ENCODE measurements at places on chromosomes 16 and 17.
A peak's percentile ranks its signal among the peaks of the same experiment; 100 is the strongest.

DNA sequence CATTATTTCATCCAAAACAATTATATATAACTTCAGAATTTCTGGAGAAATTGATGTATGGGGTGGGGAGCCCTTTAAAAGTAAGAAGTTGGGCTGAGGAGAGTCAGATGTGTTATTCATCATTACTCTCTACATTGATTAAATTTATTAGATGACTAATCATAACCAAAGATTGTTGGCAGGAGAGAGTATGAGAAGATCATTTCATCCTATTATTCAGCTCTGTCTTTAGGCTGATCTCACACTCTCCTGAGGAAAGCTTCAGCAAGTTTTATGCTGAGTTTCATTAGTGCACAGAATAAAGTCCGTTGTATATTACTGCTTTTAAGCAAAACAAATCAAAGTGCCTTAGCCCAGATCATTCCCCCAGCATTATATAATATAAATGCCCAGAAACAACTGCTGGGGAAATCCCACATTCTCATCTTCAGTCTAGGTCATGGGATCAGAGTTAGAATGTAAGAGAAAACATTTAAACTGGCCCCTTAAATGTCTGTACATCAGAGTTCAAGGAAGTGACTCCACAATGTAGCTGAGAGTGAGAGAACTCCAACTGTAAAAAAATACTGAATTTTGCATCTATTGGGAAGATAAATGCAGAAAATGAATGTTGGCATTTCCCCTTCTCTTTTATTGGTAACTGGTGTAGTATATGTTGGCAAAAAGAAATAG, 130.1 kb upstream of the HLF start:
- DNase-seq = no peak

DNA sequence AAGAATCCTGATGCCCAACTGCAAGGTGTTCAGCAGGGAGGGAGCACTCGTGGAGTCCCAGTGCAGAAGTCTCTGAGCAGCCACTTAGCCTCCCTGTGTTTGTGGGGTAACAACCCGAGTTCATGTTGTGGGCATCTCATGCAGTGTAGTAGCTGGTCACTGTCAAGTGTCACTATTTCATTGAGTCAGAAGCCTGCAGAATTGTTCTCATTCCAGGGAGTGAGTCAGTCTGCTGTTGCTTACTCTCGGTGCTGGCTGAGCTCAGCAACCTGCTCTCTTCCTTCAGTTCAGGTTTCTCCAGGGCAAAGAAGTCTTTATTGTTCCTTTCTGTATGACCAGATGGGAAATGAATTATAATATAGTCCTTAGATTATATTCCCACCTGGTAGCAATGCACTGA, 24.1 kb downstream of the HMOX2 start:
- no peak for DNase-seq

DNA sequence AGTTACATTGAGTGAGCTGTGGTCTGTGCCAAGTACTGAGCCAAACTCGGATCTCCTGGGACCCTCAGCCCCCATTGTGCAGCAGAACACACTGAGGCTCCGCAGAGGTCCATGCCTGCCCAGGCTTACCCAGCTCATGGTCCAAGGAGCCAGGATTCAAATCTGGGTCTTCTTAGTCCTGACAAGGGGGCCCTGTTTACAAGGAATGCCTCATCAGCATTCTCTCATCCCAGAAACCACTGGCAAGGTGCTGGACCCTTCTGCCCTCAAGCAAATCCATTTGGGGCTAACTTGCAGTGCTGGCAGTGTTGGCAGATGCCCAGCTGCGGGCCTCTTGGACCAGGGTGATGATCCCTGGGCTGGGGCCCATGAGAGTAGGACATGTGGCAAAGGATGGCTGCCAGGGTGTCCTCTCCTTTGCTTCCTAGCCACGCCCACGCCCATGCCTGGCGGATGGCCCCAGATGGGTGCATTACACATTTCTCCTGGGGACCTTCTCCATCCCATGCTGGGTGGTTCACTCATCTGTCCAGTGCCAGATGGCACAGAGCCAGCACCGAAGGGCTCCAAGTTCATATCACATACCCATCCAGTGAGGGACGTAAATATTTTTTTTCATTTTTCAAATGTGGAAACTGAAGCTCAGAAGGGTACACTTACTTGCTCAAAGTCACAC, 117.7 kb downstream of the CMIP start:
- DNase-seq = no peak

DNA sequence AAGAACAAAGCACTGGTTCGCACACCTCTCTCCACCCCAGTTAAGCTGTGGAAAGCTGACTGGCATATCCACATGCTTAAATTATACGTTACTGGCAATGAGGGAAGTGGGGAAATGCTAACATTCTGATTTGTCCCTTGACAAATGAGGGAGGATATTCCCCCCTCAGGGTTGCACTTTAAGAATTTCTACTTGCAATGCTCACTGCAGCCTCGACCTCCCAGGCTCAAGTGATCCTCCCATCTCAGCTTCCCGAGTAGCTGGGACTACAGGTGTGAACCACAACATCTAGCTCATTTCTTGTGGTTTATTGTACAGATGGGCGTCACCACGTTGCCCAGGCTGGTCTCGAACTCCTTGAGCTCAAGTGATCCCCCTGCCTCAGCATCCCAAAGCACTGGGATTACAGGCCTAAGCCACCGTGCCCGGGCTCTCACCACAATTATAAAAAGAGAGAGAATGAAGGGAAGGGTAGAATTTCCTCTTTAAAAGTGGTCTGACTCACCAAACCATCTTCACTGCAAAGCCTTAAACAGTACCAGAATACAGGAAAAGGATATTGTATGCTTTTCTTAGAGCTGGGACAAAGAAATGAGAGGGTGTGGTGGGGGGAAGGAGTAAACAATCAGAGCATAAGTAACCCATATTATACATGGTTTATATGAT, 38.9 kb downstream of the KANSL1 start:
- DNase-seq = no peak

GRCh38 chr17:58376472-58377000, 24.5 kb upstream of the SUPT4H1 start:
- no peak for DNase-seq

DNA sequence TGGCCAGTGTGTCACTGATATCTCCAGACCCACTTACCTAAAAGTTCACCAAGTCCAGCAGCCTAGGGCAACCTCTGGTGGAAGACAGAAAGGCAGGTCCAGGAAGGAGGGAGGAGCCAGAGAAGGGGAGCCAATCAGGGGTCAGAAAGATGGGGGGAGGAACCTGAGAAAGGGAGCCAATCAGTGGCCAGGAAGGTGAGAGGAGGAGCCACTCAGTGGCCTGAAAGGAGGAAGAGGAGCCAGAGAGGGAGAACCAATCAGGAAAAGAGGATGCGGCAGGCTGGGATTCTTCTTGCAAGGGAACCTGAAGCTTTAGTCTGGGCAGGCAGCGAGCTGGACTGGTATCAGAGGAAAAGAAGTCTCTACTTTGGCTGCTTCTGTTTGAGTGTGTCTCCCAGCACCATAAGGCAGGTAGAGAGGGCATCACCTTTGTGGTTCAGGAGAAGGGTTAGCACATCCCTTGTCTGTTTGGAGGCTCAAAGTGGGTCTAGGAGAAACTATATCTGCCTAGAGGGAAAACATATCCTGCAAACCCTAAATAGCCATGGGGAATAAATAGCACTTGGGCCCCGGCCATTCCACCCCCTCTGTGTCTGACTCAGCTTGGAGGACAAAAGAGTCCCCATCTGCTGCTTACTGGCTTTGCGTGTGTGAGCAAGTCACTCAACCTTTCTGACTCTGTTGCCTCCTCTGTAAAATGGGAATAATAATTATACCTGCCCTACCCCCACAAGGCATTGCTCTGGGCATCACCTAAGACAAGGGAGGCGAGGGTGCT, 43.4 kb upstream of the CRHR1 start:
- DNase-seq = peak; percentile 80

- no peak for DNase-seq
Measured at GRCh38 chr17:60862482-60862881, 184.8 kb downstream of the BCAS3 start.

DNA sequence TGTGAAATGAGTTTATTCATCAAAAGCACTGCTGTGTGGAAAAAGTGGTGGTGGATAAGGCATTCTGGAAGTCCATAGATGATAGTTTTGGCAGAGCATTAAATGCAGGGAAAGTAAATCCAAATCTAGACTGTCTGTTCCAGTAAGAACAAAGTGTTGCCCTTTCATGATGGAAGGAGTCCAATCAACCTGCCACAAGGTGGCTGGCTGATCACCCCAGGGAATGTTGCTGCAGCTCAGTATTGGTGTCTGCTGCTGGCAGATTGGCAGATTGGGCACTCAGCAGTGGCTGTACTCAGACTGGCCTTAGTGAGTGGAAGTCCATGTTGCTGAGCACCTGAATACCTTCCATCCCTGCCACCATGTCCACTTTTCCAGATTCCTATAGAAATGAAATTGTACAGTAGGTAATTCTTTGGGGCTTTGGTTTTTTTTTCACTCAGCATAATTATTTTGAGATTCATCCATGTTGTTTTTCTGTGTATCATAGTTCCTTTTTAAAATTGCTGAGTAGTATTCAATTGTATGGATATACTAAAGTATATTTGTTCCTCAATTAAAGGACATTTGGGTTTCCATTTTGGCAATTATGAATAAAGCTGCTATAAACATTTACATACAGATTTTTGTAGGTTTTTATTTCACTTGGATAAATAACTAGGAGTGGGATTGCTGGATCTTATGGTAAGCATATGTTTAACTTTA, 14.3 kb downstream of the DYNLL2 start:
- no peak for DNase-seq

- DNase-seq = no peak
Measured at GRCh38 chr16:56203052-56203451, 11.8 kb downstream of the GNAO1 start.

GRCh38 chr17:63024716-63025115, 58.7 kb downstream of the TANC2 start:
- DNase-seq = no peak

- DNase-seq = no peak
Measured at GRCh38 chr17:76901542-76902197, 33.5 kb downstream of the MGAT5B start.

DNA sequence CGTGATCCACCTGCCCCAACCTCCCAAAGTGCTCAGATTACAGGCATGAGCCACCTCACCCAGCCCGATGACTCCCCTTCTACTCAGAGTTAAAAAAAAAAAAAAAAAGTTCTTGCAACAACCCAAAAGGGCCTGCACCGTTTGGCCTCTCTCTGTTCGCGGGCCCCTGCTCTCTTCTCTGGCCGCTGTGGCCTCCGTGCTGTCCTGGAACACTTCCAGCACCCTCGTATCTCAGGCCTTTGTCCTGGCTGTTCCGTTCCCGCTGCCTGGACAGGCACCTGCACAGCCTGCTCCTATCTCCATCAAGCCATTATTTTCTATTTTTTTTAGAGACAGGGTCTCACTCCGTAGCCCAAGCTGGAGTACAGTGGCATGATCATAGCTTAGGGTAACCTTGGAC, 10.8 kb downstream of the MYO1C start:
- no peak for DNase-seq

DNA sequence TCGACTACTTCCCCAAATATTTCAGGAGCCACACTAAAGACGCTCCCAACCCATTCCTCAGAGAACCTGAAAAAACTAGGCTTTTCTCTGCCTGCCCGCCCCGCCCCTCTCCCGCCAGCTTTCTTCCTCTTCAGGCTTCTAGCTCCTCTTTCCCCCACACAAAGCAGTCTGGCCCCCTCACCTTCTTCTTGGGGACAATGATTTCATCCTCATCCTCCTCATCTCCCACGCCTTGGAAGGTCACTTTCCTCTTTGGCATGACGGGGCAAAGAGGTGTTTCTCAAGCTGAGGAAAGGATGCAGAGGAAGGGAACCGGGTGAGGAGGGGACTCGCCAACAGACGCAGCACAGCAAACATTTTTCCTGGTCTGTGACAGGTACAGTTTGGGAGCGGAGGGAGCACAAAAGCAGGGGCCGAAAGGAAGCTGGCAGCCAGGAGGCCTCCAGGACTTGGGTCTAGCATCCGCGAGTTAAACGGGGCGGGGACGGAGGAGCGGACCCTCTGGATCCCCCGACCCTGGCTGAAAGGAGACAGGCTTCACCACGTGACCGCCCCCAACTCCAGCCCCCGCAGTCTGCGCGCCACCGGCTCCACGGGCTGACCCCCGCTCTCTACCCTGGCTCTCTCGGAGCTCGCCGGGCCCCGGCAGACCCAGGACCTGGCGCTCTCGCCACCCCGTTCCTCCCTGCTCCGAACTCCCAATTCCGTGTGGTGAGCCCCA, 525 bp downstream of the CD2BP2 start:
- no peak for DNase-seq

GRCh38 chr16:55462241-55462640, 16.8 kb upstream of the MMP2 start:
- no peak for DNase-seq

- no peak for DNase-seq
Measured at GRCh38 chr16:346587-346986, 5.9 kb downstream of the AXIN1 start.

DNA sequence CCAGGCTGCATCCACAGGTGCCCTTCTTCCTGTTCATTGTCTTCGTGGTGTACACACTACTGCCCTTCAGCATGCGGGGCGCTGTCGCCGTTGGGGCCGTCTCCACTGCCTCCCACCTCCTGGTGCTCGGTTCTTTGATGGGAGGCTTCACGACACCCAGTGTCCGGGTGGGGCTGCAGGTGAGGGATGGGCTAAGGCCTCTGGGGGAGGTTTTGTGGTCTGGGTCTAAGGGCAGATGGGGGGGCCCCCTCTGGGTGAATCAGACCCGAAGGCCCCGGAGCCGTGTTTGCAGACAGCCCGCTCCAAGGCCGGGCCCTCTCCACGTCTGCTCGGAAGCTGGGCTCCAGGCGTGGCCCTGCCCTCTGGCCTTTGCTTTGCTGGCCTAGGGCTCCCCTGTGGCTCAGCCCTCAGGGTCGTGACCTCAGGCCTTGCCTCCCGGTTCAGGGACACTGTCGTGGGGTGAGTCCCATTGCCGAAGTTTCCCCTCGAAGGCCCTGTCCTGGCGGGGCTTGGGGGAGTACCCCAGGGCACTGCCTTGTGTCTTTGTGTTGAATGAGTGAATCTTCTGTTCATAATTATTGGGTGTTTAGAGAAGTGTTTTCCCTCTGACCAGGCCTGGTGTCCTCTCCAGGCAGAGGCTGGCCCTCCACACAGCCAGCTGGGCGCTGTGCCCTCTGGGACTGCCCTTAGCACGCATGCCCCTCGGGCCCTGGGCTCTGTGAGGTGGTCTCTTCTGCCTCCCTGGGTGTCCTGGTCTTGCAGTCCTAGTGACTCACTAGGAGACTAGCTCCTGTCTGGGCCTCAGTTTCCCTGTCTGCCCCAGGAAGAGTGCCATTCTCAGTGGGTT, 25.6 kb downstream of the ADCY7 start:
- no peak for DNase-seq

GRCh38 chr17:45220079-45220478, 1.6 kb upstream of the FMNL1 start:
- no peak for DNase-seq
